ENCODE measurements at places on chromosomes 2 and 18.

DNA sequence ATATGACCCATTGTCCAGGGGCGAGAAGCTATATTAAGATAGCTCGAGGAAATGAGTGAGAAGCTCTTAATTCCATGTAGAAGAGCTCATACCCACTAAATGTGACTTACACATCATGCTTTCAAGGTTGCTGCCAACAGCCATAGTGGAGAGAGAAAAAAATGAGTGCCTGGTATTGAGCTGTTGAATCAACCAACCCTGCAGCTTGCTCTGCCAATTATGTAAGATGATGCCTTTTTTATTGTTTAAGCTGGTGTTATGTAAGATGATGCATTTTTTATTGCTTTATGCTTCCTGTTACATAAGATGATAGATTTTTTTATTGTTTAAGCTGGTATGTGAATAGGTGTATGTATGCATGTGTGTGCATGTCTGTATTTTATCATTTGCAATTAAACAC lies 228.2 kb downstream of the CCDC178 start:
- no peak for DNase-seq

DNA sequence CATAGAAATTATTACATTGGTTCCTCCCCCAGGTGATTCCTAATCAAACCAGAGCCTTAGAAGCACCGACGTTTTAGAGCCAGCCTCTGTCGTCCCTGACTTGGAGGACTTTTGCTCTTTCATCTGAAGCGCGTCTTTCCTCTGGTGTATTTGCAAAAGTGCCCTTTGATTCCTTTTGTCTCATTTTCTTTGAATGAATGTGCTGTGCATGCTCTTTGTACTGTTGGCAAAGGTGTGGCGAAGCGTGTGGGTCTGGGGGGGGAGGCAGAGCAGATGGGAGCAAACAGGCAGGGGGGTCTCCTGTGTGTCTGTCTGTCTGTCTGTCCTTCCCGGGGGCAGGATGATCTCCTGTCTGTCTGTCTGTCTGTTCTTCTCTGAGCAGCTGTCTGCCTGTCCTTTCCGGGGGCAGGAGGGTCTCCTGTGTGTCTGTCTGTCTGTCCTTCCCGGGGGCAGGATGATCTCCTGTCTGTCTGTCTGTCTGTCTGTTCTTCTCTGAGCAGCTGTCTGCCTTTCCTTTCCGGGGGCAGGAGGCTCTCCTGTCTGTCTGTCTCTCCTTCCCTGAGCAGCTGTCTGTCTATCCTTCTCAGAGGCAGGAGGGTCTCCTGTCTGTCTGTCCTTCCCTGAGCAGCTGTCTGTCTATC lies 205.5 kb upstream of the MYT1L start:
- DNase-seq, result no peak

DNA sequence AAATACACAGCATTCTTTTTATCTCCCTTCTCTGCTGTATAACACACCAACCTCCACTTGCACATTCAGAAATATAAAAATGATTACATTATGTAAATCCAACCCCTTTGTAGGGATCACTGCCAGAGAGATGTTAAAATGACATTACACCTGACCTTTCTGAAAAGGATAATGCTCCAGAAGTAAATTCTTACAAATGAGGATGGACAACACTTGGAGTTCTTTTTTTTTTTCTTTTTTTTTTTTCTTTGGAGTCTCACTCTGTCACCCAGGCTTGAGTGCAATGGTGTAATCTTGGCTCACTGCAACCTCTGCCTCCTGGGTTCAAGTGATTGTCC lies 20.3 kb upstream of the AGFG1 start:
- DNase-seq, result no peak

GRCh38 chr18:72819050-72819449 lies 48.7 kb downstream of the NETO1 start:
- no peak for DNase-seq

DNA sequence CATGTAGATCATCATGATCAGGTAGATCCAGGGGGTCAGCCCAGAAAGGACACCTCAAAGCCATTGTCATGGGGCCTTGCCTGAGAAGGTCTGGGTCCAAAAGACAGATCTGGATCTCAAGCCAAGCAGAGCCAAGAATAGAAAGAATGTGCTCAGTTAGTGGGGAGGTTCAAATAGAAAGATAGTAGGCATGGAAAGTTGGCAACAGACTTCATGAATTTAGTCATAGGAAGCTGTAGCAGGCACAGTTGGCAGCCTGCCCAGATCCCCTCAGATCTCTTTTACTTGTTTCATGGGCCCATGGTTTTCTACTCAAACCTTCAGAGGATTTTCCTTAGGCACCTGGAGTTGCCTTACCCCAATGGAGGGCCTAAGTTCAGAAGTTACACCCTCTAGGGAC lies 767.0 kb downstream of the SLC4A3 start:
- DNase-seq, result peak; percentile 87

- no peak for DNase-seq
Observed at GRCh38 chr18:26768385-26768784, 97.1 kb downstream of the AQP4 start.

- no peak for DNase-seq
Observed at GRCh38 chr2:2641541-2642410, 310.7 kb upstream of the MYT1L start.

GRCh38 chr2:98868548-98869271 lies 67.3 kb downstream of the CRACDL start:
- no peak for DNase-seq

GRCh38 chr2:130805613-130806012 lies 31.1 kb upstream of the ARHGEF4 start:
- DNase-seq, result no peak

DNA sequence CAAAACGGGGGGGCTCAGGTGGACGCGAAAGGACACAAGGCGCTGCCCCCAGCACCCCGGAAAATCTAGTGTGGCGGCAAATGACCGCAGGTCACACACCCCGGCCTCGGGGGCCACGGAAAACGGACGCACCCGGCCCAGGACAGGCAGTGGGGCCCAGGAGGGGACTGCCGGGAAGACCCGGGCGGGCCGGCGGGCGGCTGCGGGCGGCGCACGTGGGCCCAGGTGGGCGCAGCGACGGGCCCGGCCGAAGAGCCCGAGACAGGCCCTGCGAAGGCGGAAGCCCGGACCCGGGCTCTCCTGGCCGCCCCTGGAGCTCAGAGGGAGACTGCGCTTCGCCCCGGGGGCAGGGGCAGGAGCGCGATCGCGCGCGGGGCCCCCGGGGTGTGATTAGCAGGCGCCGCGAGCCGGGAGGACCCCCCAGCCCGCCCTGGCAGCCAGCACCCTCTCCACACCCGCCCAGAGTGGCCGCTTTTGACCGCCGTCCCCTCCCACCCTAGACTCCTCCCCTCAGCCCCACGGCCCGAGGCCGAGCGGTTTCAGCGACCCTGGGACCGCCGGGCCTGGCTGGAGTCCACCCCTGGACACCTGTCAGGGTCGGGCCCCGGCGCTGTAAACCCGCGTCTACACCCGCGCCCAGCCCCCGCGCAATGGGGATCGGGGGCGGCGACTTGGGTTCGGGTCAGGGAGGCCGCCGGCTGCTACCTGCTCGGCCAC lies 773 bp downstream of the MBP start:
- DNase-seq, result peak; percentile 14

DNA sequence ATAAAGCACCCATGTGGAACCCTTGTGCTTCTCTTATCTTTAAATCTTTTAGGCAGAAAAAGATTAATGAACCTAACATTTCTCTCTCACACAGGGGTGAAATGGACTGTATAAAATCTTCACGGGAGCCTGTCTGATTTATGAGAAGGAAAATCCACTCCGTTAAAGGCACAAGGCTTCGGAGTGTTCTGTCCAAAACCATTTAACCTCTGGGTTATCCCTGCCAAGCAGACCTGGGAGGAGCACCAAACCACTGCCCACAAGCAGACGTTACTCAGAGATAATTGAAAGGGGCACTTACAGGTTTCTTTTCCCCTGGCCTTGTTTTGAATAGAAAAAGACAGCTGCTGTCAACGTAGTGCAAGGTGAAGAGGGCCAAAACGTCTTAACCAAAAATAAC lies 184.4 kb upstream of the DOK6 start:
- DNase-seq, result no peak

GRCh38 chr2:127630096-127630863 lies 15.7 kb upstream of the GPR17 start:
- DNase-seq, result no peak

DNA sequence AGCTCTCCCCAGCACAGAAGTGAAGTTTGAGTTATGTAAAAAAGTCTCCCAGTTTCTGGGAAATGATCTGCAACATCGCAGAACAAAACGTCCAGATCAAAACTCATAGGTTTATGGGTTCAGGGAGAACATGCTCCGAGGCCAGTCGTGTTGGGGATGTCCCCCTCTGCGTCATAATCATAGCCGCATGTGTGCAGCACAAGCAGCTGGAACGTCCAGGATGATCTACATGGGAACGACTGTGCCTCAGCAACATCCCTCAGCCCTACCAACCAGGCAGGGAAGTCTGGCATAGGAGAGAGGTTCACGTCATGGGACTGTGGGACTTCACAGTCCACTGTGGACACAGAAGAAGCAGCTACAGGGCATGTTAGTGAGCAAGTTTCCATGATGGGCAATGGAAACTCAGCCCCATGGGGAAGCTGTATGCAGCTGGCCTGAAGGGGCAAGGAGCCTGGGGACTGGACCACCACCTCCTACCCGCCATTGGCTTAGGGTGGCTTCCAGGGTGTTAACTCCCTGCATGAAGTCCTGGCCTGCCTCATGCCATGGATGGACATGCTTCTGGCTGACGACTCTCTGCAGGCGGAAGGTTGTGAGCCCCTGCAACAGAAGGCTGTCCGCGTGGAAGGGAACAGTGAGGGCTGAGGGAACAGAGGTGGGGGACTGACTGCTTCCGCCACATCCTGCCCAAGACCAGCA lies 96.9 kb downstream of the COPS8 start:
- no peak for DNase-seq

GRCh38 chr18:78607221-78607620 lies 372.4 kb upstream of the SALL3 start:
- no peak for DNase-seq

DNA sequence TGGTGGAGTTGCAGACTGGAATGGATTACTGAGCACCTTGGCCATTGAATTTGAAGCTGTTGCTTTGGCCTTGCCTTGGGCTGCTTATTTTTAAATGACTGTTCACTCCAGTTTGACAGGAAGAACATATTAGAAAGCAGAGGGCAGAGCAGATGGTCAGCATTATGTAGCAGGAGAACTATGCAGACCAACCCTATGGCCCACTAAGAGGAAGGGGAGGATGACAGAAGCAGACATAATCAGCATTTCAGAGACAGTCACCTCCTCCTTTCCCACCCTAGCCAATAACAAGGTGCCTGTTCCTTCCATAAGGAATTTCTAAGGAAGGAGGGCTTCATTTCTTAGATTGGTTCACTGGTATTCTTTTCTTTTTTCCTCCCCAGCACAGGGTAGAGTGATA lies 2.4 kb downstream of the CHRNA1 start:
- DNase-seq, result peak; percentile 46

DNA sequence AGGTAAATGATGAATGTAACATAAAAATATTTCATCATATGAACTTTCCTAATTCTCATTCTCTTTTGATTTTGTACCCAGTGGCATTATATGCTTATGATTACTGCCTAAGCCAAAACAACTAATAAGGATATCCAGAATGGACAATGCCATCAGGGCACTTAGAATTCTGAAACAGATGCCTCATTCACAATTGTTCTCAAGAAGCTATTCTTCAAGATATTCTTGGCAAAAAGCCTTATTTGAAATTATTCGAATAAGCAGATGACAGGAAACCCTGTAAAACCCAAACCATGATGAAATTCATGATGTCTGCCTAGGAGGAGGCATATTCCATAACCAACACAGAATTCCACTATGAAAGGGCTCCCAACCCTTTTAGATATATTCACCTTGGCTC lies 353.2 kb upstream of the TRIB2 start:
- no peak for DNase-seq

DNA sequence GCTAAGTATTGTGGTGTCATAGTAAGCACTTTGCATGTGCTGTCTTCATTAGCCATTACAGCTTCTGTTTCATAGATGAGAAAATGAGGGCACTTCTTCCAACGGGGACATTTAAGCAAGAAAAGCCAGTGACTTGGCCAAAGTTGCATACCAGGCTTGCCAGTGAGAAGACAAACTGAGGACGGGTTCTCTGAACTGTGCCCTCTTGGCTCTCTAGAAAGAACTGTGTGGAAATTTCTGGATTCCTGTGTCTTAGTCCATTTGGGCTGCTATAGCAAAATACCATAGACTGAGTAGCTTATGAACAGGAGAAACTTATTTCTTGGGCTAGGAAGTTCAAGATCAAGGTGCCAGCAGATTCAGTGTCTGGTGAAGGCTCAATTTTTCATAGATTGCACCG lies 13.3 kb downstream of the CTIF start:
- no peak for DNase-seq

DNA sequence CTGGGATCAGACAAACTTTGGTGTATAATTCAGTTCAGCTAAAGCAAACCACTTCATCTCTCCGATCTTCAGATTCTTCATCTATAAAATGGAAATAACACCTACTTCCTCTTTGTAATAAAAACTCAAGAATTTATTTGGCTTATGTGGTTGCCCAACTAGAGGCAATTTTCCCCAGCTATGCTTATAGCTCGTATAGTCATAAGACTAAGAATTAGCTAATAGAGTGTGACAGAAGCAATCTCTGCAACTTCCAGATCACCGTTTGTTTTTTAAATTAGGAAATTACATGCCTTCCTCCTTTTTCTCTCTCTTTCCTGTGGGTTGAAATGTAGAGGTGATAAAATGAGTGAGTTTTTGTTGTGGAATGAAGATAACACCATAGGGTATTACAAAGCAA lies 35.3 kb upstream of the KCNF1 start:
- peak; percentile 13 for DNase-seq

DNA sequence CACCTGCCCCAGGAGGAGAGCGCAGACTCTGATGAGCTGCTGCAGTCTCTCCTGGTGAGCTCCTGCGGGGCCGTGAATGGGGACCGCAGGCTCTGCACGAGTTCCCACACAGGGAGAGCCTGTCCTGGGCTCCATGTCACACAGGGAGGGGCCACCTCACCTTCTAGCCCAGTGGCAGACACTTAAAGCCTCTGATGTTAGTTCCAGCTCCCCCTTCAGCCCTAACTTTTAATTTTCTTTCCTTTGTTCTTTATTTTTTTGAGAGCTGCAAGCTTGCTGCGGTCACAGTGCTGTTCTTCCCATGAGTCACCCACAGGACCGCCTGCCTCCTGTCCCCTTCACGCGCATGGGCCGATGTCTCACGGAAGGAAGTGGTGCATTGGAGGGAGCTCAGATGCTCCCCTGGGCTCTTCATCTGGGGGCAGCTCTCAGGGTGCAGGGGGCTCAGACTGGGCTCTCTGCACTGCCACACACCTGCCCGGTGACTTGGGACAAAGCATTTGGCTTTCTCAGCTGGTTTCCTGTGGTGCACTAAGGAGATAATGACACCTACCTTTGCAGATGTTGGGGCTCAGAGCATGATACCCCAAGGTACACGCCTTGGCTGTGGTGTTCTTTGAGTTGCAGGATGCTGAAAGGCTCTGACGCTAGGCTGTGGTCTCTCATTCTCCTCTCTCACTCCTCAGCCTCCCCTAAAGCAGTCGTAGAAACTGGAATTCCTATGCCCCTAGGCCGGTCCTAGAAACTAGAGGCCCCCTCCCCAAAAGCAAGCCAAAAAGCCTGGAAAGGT lies 37.2 kb upstream of the PXDN start:
- no peak for DNase-seq

All from NCI-H226 (cell line).